ENCODE measurements at places on chromosomes 6 and 20.

DNA sequence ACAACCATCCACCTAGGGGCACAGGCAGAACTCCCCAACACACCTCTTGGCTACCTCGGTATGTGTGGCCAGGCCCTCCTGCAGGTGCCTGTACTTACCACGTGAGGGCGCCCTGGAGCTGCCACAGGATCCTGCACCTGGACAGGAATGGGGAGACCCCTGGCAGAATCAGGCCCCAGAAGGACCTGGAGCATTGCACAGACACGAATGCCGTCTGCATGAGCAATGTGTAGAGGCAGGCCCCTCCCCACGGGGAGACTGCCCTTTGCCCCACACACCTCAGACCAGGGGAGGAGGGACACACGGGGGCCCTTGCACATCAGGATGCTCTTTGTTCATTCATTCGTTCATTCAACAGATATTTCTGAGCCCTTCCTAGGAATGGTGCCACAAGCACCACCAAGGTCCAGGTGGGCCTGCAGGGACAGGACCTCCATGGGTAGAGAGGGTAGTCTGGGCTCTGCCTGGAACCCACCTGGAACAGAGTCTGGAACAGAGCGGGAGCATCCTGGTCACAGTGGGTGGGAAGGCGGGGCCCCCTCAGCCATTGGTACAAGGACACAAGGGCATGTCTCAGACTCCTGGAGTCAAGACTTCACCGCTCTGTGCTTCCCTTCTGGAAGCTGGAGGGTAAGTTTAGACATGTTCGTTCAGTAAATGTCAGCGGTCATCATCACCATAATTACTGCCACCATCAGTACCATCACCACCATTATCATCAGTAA lies 32.3 kb downstream of the YTHDF1 start:
- DNase-seq: peak; percentile 48

GRCh38 chr6:85479208-85479607 lies 29.3 kb downstream of the NT5E start:
- DNase-seq: no peak

DNA sequence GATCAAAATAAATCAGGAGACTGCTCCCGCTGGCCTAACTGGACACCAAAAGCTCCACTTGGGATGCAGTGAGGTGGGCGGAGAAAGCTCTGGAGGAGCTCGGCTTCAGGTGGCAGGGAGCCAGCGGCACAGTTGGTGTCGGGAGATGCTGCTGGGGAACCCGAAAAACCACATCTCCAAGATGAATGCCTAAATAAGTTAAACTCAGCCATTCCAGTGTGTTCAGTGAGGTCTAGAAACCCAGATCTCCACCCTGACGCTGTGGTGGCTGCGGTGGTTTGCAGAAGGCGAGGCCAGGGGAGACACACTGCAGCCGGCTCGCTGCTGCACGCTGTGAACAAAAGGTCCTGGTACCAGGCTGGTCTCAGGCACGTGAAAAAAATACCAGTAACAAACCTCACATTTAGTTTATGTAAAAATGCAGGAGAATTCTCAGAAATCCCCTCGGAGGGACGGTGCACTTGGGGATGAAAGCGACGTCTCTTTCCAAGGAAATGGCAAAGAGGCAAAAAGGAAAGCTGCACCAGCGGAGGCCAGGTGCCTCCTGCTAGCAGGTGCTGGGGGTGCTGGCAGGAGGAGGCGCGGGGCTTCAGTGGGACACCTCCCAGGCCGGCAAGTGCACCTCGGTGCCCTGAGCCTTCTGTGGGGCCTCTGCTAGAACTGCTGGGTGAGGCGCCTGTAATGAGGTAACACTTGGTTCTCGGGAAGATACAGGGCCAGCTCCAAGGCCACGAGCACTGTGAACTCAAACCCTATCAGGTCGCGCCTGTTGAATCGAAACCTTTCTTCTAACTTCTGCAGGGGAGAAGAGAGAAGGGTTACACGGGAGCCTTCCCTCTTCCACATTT lies 3.6 kb downstream of the RPS21 start:
- no peak for DNase-seq

GRCh38 chr6:6008648-6009421 lies 2.1 kb upstream of the NRN1 start:
- DNase-seq: peak; percentile 55

DNA sequence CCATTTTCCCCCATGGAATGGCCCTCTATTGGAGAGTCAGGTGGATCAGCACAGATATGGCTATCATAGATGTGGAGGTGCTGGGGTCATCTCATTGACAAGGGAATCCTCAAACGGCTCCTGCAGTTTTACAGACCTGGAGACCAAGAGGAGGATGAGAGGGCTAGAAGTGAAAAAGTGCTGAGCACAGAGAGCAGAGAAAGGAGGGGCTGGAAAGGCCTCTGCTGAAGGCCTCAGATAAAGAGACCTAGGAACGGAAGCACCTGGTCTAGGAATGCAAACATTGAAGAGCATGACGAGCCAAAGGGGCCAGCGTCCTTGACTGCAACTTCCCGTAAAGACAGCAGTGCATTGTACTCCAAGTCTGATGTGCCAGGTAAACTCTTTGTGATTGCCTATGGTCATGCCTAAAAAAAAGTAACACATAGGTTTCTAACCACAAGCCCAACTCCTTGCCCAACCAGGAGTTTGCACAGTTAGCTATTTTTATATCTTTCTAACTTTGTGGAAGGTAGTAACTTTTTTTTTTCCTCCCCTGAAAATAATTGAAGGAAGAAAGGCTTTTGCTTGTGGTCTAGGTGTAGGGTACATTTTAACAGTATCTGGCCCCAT lies 15.2 kb downstream of the RSPH4A start:
- no peak for DNase-seq

- no peak for DNase-seq
Measured at GRCh38 chr6:160048471-160048870, 73.1 kb upstream of the SLC22A1 start.

- DNase-seq: no peak
Measured at GRCh38 chr6:121578216-121578615, 142.8 kb downstream of the GJA1 start.
